ENCODE measurements at places on chromosomes 1 and 21.
A peak's percentile ranks its signal among the peaks of the same experiment; 100 is the strongest.

DNA sequence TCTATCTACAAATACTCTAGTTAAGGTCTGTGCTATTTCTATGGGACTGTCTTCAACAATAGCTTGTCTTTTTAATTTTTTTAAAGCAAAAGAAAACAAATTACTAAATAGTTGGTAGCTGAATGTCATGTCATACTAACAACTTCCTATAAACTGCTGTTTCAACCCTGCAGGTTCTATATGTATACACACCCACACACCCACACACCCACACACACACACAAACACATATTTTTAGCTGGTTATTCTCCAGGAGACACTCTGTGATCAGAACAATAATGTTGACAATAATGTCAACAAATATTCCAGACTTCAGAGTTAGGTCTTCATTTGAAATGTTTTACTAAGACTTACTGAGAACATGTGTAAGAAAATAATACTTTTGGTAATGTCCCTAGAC is 66.7 kb downstream of the AK5 start:
- DNase-seq = peak; percentile 11

DNA sequence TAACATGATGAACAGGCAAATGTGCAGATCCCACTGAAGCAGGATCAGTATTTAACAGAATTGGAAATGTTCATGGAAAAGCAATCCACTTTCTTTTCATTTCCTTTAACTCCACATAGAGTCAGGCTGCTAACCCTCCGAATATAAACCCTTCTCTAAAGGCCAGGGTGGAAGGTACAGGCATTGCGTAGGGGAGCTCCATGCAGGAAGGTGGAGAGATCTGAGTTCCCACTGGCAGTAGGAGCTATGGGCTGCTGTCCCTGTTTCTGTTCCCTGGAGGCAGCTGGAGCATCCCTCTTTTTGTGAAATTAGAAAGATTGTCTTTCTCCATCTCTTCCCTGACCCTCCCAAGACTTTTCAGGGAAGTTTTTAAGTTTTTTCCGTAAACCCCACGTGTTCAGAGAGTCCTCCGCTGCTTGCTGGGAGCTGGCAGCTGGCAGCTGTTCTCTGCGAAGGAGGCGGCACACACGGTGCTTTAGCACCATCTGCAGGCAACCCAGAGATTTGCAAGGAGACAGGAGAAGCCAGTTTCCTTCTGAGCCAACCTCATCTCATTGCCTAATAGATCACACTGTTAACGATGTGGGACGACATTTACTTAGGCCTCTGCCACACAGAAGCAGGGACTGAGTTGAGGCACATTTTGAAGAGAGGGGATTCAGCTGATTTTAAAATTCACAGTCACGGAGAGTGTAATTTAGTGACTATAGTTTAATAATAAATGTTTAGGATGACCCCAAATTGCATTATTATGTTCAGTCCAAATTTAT is 55.4 kb upstream of the HOOK1 start:
- DNase-seq = peak; percentile 82

- DNase-seq = no peak
Observed at GRCh38 chr1:66494482-66494881, 39.5 kb upstream of the SGIP1 start.

DNA sequence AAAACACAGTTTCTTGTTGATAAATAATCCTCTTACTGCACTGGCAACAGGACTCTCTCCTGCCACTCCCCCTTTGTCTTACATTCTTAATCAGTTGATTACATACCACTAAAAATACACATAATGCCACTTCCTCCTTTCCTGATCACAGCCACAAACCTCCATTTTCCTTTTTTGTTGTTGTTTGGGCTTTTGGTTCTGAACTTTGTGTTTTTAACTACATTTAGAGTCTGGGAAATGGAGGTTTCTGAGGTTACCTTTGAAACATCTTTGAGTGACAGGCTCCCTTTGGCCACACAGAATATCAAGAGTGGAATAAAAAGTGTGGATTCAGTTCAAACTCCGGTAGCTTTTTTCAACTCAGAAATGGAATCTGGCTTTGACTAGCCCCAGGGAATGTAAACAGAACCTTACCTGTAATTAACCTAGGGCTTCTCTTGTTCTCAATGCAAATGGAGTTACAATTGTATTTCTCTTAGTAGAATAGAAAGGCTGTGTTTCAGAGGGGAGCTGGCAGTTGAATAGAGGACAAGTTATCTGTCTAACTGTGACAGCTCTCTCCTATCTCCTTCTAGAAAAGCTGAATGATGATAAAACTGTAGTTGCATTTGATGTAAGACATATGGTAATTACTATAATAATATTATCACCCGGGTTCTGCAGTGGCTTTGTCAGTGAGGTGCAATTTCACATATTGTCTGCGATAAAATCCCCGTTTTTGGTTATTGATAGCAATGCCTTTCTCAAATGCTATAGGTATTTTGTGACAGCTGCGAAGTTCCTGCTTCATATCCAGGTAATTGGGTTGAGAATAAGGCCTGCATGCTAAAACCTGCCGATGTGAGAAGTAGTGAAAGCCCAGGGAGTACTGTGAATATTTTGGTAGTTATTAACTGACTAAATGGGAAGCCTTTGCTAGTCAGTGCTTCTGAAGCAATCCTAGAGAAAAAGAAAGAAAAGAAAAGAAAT is 66.9 kb downstream of the ST6GALNAC5 start:
- DNase-seq = peak; percentile 92

DNA sequence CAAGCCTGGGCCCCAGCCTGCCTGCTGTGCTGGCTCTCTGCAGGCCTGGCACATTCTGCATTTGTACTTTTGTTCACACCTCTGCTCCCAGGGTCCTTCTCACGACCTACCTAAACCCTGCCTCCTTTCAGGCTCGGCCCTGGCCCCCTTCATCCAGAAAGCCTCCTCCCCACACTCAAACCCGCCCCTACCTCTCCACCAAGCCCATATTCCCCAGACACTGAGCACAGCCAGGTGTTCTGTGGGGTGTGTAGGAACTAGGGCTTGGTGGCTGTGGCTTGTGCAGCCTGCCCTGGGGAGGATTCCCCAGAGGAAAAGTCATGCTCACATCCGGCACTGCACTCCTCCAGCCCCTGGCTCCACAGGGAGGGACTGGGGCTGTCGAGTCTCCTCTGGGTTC is 8.2 kb upstream of the MIXL1 start:
- DNase-seq = peak; percentile 37

GRCh38 chr1:223748405-223748772 is 36.0 kb downstream of the CAPN2 start:
- DNase-seq = no peak

DNA sequence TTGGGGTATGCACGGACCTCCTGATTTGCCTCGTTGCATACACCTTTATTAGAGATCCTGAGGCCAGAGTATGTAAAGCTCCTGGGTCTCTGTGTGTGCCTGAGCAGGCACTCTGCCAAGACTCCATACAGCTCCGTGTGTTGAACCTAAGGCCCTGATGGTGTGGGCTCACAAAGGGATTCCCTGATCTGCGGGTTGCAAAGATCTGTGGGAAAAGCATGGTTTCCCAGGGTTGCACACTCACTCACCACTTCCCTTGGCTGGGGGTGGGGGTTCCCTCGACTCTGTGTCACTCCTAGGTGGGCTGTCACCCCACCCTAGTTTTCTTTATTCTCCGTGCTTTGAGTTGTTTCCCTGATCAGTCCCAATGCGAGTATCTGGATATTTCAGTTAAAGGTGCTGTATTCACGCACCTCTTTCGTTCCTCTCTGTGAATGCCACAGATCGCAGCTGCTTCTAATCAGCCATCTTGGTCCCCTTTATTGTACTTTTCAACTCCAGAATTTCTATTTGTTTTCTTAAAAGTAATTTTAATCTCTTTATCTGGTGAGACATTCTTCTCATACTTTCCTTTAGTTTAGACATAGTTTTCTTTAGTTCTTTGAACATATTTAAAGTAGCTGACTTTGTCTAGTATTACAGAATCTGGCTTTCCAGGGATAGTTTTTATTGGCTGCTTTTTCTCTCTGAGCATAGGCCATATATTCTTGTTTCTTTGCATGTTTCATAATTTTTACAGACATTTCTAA is 39.0 kb upstream of the F3 start:
- peak; percentile 44 for DNase-seq

DNA sequence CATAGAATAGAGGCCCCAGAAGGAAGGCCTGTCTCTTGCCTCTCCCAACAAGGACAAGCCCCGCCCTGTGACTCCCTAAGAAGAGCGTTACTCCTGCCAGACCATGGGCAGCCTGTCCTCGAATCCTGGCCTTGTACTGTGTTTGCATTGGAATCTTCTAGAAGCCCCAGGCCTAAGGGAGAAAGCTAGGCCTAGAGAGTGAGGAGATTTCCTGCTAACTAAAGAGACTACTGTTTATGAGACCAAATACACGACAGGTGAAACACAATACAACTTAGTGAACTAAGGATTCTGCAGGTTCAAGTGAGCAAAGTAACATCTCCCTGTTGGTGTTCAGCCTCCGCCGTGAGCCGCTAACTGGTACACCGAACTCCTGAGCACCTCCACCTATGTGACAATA is 62.7 kb downstream of the SYF2 start:
- no peak for DNase-seq

DNA sequence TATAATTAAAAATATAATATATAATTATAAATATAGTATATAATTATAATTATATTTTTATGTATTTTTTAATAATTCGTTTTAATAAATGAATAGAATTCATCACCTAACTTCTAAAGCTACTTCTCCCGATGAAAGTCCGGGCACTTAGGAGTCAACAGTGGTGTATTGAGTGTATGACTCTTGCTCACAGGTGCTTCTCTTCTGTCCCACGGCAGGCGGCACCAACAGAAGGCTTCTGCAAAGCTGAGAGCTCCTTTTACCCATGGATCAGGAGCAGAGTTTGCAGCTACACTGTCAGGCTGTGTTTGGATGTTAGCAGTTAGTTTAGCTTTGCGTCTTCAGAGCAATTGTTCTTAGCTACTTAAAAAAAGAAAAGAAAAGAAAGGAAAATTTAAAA is 122.4 kb downstream of the LIPI start:
- no peak for DNase-seq

GRCh38 chr1:25161981-25162380 is 70.3 kb downstream of the SYF2 start:
- DNase-seq = no peak

- DNase-seq = peak; percentile 73
Observed at GRCh38 chr1:53982034-53982762, 35.8 kb downstream of the LDLRAD1 start.

GRCh38 chr1:7249516-7249915 is 464.3 kb downstream of the CAMTA1 start:
- no peak for DNase-seq

DNA sequence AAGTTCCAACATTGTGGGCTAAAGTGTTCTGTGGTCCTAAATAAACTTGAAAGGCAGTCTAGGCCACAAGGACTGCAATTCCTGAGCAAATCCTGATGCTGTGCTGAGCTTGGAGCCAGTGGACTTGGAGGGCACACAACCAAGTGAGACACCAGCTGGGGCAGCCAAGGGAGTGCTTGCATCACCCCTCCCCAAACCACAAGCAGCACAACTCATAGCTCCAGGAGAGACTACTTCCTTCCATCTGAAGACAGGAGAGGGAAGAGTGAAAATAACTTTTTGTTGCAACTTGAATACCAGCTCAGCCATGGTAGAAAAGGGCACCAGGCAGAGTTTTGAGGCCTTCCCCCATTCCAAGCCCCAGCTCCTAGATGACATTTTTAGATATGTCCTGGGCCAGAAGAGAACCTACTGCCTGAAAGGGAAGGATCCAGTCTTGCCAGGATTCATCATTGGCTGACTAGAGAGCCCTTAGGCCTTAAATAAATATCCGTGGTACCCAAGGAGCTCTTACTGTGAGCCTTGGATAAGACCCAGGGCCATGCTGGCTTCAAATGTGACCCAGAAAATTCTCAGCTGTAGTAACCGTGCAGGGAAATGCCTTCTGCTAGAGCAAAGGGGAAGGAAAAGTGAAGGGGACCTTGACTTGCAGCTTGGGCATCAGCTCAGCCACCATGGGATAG is 35.4 kb upstream of the LRRC8B start:
- no peak for DNase-seq

DNA sequence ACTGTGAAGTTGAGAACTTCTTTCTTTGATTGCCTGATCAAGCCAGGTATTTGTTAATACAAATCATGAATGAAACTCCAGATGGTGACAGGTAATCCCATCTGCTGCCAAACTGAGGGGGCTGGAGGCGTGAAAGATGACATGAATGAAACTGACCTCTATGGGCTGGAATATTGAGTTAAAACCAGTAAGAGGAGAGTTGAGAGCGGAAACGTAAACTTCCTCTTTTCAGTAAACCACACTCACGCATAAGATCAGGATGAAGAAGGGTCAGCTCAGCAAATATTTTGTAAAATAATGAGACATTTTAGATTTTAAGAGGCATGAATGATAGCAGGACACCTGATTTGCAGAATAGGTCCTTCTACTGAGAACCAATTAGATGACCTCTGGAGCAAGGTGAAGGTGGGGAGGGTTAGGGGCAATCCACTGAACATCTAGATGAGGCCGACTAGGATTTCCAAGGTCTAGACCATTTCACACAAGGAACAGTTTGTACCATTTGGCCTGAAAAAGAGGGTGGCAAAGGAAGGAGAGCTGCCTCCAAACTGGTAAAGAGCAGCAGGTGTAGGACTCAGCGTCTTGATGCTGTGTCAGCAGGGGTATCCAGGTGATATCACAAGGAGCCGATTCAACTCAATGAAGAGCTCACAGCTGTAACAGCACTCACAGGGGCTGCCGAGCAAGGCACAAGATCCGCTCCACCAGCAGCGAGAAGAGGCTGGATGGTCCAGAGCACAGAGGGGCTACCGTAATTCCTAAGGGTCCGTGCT is 132.6 kb downstream of the NTPCR start:
- peak; percentile 6 for DNase-seq

DNA sequence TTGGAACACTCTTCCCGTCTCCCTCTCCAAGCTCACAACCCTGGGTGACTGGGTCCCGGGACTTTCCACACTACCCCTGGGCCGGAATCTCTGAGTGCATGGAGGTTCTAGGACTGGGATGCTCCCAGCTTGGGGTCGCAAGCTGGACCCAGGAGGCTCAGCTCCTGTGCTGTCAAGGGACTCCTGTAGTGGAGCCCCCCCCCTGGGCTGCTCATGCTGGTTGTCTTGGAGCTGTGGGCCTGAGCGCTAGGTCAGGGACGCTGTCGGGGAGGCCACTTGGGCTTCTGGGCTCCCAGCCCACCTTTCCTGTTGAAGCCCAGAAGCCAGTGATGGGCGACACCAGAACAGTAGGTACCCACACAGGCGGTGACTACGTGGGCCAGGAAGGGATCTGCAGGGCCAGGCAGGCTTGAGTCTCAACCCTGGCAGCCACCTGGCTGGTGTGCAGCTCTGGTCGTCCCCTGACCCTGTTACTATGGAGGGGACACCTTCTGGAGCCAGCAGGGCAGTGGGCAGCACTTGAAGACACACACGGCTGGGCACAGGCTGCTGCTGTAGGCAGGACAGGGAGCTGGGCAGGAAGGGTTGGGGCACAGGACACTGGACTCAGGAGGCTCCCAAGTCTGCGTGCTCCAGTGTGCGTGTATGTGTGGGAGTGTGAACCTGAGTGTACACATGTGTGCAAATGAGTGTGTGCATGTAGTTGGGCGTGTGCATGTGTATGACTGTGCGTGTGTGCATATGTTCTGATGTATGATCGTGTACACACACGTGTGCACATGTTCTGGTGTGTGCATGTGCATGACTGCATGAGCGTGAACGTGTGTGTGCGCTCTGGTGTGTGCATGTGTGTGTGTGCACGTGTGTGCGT is 3.0 kb downstream of the MMEL1 start:
- DNase-seq = no peak

GRCh38 chr21:35138665-35139381 is 89.7 kb upstream of the RUNX1 start:
- DNase-seq = no peak

GRCh38 chr1:94807742-94808491 is 12.2 kb upstream of the SLC44A3 start:
- DNase-seq = no peak

- DNase-seq = no peak
Observed at GRCh38 chr1:3270403-3271245, 183.8 kb upstream of the ARHGEF16 start.
